Activated CD8-positive, alpha-beta memory T cell treated with anti-CD3 and anti-CD28 coated beads for 1 hour (primary cell): ENCODE measurements at places on chromosomes 12 and 14.

DNA sequence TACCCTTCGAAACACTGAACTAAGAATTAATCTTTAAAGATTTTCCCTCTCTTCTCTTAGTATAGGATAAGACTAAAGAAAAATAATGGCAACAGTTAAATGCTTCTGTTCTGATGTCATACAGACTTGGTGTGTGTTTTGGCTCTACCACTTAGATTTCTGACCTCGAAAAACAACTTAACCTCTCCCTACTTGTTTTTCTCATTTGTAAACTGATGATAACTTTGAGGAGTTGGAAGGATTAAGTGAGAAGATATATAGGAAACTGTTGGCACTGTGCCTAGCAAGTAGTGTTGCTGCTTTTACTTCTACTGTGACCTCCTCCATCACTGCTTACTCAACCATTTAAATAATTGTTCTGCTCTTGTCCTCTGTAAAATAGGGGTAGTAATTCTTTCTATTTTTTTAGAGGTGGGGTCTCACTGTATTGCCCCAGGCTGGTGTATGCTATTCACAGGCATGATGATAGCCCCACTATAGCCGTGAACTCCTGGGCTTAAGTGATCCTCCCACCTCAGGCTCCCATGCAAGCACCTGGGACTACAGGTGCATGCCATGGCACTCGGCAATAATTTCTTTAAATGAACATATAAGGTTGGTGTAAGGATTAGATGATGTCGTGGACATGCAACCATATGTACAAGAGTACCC, 22.4 kb downstream of the PALS1 start:
- no peak for DNase-seq

DNA sequence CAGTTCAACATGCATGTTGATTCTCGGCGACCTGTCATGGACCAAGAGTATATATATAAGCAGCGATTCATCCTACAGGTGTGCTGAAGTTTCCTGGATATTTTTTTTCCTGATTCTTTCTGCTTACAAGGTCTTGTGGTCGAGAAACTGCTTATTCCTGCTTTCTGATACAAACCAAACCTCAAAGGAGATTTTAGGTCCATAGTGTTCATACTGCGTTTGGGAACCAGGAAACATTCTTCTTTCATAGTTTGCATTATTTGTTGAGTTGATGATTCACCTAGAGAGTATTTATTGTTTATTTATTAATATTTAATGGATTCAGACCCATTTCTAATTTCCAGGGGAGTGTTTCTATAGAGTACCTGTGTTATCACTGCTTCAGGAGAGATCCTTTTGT, 70.7 kb upstream of the ASPG start:
- no peak for DNase-seq

- no peak for DNase-seq
These were observed 11.3 kb upstream of the CDKN3 start for GRCh38 chr14:54385556-54385955.

DNA sequence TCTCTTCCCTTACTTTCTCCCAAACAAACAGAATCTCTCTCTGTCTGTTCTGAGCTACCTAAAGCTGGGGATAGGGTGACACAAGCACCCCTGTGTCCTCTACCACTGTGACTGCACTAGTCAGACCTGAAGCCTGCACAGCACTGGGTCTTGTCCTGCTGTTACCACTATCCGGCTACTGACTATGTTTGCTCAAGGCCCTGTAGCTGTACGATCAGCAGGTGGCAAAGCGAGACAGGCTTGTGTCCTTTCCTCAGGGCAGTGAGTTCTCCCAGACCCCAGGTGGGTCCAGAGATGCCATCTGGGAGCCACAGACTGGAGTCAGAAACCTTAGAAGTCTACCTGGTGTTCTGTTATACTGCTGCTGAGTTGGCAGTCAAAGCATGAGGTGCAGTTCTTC, 116.4 kb downstream of the NUBPL start:
- DNase-seq, result no peak

GRCh38 chr12:31318657-31319269, 7.2 kb downstream of the SINHCAF start:
- DNase-seq, result no peak

DNA sequence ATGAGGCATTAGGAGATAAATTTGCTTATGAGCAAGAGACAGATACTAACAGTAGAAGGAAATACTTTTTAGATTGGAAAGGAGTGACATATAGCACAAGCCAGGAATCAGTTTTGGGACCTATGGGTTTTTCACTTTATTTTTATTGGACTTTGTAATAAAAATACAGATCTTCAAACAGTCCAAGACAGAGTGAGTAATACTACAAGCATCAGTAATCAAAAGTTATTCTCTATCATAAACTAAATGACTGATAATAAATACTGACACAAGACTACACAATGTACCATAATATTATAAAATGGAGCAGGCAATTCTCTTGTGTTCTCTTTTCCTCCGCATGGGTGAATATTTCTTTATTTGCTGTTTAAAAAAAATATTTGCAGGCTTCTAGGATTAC, 85.8 kb downstream of the DERA start:
- DNase-seq, result no peak

DNA sequence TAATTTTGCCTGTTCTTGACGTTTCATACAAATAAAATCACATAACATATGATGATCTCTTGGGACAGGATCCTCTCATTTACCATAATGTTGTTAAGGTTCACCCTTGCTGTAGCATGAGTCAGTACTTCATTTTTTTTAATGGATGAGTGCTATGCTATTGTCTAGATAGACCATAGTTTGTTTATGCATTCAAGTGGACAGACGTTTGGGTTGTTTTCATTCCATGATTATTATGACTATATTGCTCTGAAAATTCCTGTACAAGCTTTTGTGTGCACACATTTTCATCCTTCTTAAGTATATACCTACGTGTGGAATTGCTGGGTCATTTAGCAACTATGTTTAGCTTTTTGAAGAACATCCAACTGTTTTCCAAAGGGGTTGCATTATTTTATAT, 325.6 kb upstream of the TMEM132C start:
- DNase-seq, result no peak

DNA sequence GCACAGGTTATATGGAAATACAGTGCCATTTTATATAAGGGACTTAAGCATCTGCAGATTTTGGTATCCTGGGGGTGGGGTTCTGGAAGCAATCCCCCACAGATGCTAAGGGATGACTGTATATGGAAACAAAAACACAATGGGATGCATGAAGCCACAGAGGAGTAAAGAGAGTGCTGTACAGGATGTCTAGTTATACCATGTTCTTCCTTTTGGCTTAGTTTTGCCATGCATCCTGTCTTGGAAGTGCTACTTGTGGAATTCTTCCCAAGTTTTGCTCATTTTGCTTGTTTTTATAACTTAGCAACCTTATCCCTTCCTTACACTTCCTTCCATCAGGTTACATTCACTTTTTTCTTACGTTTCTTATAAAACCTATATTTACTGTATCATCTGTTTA, 55.6 kb downstream of the TRMT5 start:
- no peak for DNase-seq

DNA sequence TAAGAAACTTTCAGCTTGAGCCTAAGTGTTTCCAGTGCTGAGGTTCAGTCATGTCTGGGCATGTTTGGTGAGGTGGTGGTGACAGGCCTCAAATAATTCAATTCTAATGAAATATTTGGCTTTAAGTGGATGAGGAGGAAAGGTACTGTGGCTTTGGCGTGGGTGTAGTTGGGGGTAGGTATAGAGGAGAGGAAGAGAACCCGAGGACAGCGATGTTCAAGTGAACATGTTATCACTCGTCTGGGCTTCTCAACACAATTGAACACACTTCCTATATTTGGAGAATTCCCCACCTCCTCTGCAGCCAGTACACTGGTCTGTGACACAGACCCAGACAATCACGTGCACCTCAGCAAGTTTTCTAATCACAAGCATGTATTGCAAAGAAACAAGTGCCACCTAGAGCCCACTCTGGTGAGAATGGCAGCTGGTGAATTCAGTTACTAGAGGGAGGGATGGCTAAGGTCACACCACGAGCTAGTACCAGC, 53.0 kb downstream of the IFNG-AS1 start:
- DNase-seq, result no peak

- DNase-seq, result peak; percentile 67
These were observed 13.0 kb upstream of the UBC start for GRCh38 chr12:124927201-124928094.

DNA sequence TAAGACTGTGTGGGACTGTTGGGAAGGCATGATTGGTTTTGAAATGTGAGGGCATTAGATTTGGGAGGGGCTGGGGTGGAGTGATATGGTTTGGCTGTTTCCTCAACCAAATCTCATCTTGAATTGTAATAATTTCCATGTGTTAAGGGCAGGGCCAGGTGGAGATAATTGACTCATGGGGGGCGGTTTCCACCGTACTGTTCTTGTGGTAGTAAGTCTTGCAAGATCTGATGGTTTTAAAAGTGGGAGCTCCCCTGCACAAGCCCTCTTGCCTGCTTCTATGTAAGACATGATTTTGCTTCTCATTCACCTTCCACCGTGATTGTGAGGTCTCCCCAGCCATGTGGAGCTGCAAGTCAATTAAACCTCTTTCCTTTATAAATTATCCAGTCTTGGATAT, 76.6 kb upstream of the PPFIA2 start:
- no peak for DNase-seq

DNA sequence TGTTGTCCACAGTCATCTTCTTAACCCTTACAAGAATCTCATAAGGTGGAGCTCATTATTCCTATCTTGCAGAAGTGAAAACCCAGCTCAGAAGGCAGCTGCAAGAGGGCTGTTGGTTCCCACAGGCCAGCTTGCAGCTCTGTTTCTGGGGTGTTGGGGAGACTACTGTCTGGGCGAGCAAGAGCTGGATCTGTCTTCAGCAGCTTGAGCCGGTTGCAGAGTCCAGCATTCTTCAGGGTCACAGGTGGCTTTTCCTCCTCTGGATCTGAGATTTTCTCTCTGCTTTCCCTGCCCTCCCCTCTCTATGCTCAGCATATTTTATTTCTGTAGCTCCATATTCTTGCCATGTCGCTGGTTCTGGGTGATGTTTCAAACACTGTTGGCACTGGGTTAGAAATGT, 87.4 kb downstream of the PAPOLA start:
- DNase-seq, result no peak

DNA sequence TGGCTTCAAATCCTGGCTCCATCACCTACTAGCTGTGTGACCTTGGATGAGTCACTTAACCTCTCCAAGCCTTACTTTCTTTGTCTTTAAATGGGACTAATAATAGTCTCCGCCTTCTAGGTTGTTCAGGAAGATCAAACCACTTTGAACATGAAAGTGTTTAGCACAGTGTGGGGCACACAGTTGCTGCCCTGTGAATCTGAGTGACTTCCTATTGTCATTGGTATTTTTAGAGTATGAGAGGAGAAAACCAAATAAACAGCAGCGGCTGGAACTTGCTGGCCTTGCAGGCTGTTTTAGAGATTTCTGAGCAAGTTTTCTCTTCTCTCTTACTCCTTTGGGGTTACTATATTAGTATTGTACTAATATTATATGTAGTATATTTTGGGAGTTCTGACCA, 120.7 kb upstream of the MYL2 start:
- no peak for DNase-seq

DNA sequence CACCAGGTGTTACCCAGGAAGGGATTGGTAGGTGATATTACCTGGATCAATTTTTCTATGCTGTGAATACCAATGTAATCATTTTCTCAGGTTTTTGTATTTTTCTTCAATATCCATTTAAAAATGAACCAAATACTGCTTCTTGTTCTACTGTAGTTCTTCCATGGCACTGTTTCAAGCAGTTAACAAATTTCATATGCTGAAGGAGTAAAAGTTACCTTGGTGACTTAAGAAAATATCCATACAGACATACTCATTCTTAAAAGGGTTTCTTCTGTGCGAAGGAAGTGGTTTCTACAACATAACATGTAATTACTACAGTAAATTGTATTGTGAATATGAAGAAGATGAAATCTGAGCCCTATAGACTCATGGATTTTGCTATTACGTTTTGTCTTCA, 222.5 kb downstream of the TMEM117 start:
- DNase-seq, result no peak

DNA sequence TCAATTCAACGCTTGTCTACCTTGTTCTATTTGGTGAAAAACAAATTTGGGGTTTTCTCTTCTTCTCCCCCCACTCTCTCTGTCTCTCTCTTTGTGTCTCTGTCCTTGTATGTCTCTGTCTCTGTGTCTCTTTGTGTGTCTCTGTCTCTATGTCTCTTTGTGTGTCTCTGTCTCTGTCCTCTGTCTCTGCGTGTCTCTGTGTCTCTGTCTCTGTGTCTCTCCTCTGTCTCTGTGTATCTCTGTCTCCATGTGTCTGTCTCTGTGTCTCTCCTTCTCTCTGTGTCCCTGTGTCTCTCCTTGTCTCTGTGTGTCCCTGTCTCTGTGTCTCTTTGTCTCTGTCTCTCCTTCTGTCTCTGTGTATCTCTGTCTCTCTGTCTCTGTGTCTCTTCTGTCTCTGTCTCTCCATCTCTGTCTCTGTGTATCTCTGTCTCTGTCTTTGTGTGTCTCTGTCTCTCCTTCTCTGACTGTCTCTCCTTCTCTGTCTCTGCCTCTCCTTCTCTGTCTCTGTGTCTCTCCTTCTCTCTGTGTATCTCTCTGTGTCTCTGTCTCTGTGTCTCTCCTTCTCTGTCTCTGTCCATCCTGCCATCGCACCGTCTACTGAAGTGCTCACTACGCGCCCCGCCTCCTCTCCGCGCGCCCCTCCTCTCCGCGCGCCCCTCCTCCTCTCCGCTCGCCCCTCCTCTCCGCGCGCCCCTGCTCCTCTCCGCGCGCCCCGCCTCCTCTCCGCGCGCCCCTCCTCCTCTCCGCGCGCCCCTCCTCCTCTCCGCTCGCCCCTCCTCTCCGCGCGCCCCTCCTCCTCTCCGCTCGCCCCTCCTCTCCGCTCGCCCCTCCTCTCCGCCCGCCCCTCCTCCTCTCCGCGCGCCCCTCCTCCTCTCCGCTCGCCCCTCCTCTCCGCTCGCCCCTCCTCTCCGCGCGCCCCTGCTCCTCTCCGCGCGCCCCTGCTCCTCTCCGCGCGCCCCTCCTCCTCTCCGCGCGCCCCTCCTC, 12.8 kb downstream of the LRCOL1 start:
- DNase-seq, result no peak

GRCh38 chr12:82803201-82803600, 116.5 kb downstream of the TMTC2 start:
- no peak for DNase-seq

- no peak for DNase-seq
These were observed 488.0 kb upstream of the STXBP6 start for GRCh38 chr14:25537846-25538455.

DNA sequence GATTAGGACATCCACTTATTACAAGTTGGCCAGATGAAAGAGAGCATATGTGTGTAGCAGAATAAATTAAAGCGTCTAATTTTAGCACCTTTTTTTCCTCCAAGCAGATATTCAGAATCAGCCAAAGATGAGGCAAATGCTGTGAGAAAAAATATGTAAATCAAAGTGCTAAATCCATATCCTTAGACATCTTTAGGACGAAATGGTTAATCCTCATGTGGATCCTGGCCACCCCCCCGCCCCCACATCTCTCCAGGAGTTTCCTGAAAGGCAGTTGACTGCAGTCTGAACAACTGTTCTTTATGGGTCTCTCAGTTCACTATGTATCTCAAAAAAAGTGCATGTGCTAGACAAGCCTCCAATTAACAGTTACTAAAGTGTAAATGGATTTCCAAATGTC, 1768.1 kb upstream of the SEL1L start:
- DNase-seq, result no peak

GRCh38 chr14:38074081-38074480, 133.6 kb upstream of the SSTR1 start:
- no peak for DNase-seq

- DNase-seq, result no peak
These were observed 334.0 kb upstream of the PRICKLE1 start for GRCh38 chr12:42923583-42923982.
